ENCODE measurements at places on chromosomes 13 and 19. TPM values are rescaled to one million over a fixed set of nuclear protein-coding genes. Genes with fewer than 3 reads are reported as not detected.

Gene TMPRSS9
- not detected for total RNA-seq

Gene ZNF132
- not detected for total RNA-seq

Gene C19orf18
- total RNA-seq = 1.4 TPM

Gene PRKCG
- not detected for total RNA-seq

Gene ISOC2
- 151 TPM for total RNA-seq

Gene CD79A
- total RNA-seq = 970 TPM

Gene ZNF575
- total RNA-seq = not detected

Gene TUBB4A
- total RNA-seq = 0.83 TPM

Gene CDC42EP5
- not detected for total RNA-seq

Gene ARHGEF18
- total RNA-seq = 21.8 TPM

Gene PLEKHF1
- 0.54 TPM for total RNA-seq
